Stimulated activated CD4-positive, alpha-beta T cell treated with anti-CD3 and anti-CD28 coated beads, Interleukin-1b, Interleukin-23, amount 100 ng/mL, for 48 hours (primary cell): ENCODE measurements at places on chromosomes 16 and 17.
A peak's percentile ranks its signal among the peaks of the same experiment; 100 is the strongest.

DNA sequence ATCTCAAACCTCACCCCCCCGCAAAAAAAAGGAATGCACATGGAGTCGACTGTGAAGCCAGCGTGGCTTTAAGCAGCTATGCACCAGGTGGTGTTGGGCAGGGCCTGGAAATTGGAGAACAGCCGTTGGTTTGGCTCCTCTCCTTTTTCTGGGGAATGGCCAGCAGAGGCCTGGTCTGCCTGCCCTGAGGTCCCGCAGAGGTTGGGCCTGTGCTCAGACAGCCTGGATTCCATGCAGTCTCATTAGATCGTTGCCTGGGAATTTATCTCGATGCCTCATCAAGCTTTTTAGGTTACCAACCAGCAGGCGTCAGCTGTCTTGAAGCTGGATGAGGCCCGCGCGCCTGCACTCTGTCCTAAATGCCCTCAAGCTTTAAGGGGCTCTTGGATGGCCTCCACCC lies 9.8 kb downstream of the SLC12A3 start:
- no peak for DNase-seq

DNA sequence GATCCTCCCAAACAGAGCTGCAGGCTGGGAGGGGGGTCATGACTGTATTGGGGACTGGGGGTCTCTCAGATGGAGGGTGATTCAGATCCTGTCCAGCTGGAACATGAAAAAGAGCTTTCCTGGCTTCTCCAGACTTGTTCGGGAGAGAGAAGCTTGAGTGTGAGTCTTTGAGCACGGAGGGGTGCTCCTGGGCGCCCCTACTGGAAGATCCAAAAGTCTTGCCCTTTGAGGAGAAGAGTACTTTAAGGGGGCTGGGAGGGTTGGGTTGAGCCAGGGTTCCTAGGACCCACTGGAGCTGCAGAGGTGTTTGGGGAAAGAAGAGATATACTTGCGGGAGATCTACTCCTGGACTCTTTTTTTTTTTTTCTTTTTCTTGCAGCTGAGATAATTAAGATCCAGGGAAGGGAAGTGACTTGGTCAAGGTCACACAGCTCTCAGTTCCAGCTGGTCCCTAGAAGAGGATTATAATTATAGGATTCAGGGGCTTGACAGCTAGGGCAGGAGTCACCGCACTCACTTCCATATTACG lies 8.4 kb downstream of the RARA start:
- peak; percentile 46 for DNase-seq

GRCh38 chr17:33263396-33263795 lies 29.7 kb downstream of the ASIC2 start:
- no peak for DNase-seq

DNA sequence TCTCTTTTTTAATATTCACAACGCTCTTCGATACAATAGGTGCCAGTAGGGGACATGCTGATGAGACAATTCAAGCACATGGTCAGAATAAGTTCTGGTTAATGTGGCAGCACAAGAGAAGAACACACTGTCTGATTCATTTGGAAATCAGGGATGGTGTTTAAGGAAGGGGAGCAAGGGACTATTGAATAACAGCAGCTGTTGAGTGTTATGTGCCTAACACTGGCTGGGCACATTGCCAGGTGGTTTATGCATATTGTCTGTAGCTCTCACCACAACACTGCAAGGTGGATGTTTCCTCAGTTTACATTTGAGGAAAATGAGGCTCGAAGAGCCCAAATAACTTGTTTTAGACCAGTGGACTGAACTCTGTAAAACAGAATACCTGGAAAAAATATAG lies 44.2 kb downstream of the LYRM9 start:
- DNase-seq: no peak

- no peak for DNase-seq
Observed at GRCh38 chr17:19264681-19265080, 27.5 kb downstream of the EPN2 start.

- no peak for DNase-seq
Observed at GRCh38 chr17:1753767-1754429, 8.0 kb upstream of the SERPINF1 start.

DNA sequence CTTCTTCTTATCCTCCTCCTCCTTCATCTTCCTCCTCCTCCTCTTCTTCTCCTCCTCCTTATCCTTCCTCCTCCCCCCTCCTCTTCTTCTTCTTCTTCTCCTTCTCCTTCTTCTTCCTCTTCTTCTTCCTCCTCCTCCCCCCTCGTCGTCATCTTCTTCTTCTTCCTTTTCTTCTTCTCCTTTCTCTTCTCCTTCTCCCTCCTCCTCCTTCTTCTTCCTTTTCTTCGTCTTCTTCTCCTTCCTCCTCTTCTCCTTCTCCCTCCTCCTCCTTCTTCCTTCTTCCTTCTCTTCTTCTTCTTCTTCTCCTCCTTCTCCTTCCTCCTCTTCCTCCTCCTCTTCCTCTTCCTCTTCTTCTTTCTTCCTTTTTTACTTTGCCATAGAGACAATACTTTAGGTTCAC lies 5.1 kb upstream of the KRT23 start:
- no peak for DNase-seq
